Activated naive CD4-positive, alpha-beta T cell treated with anti-CD3 and anti-CD28 coated beads, Interleukin-2, amount 10 ng/mL, durations not matched to agents 7 days and 5 days (primary cell): ENCODE measurements at places on chromosomes 7 and 10.

GRCh38 chr10:4154191-4154715 lies 369.2 kb upstream of the KLF6 start:
- no peak for DNase-seq

DNA sequence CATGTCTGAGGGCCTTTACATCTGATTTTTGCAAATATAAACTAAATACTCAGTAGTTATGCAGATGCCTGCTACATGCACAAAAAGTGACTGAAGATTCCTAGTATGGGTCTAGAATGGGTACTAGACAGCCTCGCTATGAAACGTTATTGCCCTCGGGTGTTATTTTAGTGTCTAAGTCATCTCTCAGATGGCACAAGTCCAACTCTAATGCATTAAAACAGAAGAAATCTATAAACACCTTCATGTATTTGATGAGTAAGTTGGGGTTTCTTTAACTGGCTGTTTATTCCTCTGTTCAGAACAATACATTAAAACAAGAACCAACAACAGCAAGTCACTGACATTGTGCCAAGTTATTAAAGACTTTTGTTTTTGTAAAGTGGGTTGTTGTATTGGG lies 41.6 kb downstream of the TEX36 start:
- no peak for DNase-seq

- no peak for DNase-seq
Observed at GRCh38 chr10:77111611-77112550, 525.7 kb downstream of the KCNMA1 start.

DNA sequence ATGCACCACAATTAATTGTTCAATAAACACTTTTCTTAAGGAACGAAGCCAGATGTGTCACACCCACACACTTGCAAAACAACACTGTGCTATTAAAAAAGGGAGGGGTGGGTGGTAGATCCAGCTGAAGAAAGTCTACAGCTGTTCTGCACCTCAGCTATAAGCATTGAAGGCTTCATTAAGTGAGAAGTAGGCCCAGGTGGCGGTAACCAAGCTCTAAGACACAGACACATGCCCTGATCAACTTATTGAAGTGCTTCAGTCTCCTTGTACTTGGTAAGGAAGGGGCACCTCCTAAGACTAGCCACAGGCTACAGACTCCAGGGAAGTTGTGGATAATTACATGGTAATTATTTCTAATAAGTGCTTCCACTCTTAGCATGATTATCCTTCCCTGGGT lies 4.5 kb upstream of the CPVL start:
- no peak for DNase-seq

DNA sequence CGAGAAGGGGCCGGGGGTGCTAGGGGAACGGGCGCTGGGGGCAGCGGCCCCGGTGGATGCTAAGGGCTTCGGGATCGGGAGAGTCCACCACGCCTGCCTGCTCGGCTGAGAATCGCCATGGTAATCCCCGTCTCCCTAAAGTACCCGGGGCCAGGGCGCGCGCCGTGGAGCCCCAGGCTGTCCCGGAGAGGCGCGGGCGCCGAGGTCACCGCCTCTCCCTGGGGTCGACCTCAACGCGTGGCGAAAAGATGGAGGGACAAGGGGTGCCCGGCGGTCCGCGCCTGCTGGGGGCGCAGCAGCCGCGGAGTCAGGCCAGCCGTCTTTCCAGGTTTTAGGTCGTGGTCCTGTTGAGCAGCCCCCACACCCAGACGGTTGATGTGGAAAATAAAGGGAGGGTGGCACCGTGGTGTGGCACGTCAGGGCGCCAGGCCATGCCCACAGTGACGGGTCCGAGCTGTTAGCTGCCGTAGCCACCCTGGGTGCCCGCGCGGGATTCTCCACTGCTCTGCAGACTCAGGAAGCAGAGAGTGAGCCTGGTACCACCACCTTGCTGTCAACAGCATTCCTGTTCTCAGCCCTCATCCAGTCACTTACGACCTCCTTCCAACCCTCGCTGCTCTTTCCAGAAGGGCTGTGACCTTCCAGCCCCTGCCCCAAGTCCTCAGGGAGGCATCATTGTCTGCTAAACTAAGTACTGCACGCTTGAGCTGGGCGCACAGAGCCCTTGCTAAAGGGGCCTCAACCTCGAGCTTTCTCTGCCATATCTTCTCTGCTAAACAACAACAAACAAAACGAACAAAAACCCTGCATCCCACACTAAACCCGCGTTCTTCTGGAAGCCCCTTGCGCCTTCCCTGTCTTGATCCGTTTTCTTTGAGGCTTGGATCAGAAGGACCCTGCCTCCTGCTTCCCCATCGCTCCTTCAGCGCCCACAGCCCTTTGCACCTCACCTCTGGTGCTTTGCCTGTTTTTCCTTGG lies 666 bp downstream of the SMKR1 start:
- DNase-seq, result no peak

DNA sequence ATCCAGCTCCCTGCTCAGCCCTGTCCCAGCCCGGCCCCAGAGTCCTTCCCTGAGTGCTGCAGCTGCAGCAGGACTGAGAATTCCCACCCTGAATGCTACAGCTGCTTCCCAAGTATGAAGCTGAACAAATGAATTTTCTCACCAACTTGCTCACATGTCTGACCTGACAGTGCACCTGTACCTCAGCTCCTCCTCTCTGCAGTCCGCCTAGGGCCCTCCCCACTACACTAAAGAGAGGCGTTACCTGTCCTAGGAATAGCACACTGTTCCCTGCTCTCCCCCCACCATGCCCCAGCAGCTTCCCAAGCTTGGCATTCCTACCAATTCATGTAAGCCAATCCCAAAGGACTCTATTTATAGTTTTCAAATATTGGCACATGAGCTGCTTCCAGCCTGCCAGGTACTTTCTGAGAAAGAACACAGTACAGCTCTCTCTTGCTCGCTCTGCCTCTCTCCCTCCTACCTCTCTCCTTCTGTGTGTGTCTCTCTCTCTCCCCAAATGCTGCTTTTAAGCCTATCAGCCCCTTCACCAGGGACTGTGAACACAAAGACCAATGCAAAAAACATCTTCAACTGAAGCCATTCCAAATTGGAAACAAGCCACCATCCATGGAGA lies 400.1 kb downstream of the TNS3 start:
- no peak for DNase-seq

- no peak for DNase-seq
Observed at GRCh38 chr10:76021398-76021797, 590.0 kb downstream of the LRMDA start.

DNA sequence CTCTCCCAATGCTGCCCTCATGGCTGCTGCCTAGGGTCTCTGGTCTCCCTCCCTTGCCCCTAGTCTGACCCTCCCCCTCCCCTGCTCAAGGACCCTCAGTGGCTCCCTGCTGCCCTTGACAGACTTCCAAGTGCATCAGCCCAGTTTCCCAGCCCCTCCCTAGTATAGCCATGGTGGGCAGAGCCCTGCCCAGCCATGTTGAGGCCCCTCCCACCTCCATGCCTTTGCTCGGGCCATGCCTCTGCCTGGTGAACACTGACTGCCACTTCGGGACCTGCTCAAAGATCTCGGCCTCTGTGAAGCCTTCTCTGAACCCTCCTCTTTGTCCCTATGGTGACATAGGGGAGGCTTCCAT lies 73.2 kb downstream of the MYL10 start:
- no peak for DNase-seq

GRCh38 chr7:48042216-48042615 lies 6.9 kb downstream of the C7orf57 start:
- DNase-seq, result no peak

DNA sequence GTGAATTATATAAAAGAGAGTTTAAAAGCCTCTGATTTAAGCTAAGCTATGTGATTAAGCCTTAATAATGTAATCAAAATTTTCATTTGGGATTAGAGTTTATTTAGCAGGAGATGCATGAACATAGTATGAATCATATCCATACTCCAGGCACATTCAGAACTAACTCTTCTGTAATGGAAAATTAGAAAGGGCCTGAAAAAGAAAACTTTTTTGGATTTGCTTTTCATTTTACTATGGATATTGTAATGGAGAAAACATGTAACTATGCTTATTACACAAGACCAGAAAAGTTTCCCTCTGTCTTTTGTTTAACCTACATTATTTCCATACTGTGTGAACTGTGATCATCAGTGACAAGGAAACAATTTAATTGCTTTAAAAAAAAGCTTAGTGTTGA lies 22.0 kb downstream of the TES start:
- no peak for DNase-seq
